ENCODE measurements at places on chromosomes 6 and 20.
A peak's percentile ranks its signal among the peaks of the same experiment; 100 is the strongest.

DNA sequence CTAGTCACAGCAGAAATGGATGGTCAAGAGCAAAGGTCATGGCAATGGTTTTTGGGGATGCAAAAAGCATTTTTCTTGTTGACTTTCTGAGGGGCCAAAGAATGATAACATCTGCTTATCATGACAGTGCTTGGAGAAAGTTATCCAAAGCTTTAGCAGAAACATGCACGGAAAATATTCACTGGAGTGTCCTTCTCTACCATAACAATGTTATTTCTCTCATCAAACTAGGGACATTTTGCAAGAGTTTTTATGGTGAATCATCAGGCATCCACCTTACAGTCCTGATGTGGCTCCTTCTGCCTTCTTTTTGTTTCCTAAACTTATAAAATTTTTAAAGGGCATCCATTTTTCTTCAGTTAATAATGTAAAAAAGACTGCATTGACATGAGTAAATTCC, 302.3 kb downstream of the HIVEP2 start:
- DNase-seq = no peak

GRCh38 chr6:43630980-43631619, 2.0 kb upstream of the GTPBP2 start:
- no peak for DNase-seq

GRCh38 chr6:3270258-3270657, 11.5 kb downstream of the PSMG4 start:
- no peak for DNase-seq

GRCh38 chr6:24547243-24547642, 52.5 kb downstream of the ALDH5A1 start:
- no peak for DNase-seq

DNA sequence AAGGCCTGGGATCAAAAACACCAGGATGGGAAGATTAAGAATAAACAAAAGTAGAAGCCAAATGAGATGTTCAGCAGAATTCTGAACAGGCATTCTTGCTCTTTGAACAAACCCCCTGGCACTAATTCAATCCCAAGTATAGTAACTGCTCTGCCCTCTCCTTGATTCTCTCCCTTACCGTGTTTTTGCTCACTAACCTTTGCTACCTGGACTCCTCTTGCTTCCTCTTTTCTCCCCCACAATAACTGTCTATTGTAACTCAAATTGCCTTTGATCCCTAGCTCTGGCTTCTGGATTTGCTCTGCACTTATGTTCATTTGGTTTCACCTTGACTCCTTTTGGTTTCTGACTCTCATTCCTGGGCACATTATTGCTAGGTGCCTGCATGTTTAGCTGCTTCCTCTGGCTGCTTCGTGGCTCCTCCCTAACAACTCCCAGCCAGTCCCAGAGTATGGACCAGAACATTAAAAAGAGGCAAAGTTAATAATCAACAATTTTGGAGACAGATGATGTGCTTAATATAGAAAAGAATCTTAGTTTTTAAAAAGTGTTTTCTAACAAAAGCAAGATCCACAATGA, 65.4 kb upstream of the PHIP start:
- no peak for DNase-seq

GRCh38 chr6:169959136-169960002, 207.9 kb downstream of the ERMARD start:
- DNase-seq = peak; percentile 26

DNA sequence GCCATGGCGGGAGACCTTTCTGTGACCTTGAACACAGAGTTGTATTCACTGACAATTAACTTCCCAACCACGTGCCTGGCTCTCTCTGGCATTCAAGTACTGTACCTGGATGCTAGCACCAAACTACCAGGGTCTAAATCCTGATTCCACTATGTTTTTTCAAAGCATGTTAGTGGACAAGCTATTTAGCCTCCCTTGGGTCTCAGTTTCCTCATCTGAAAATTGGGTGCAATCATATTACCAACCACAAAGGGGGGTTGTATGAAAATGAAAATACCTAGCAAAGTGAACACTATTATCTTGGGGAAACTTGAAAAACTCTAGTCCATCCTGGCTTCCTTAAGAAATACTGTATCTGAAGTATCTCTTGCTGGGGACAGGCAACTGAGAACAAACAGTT, 308.7 kb upstream of the SGK1 start:
- no peak for DNase-seq

GRCh38 chr20:40943591-40943990, 85.0 kb upstream of the TOP1 start:
- no peak for DNase-seq

DNA sequence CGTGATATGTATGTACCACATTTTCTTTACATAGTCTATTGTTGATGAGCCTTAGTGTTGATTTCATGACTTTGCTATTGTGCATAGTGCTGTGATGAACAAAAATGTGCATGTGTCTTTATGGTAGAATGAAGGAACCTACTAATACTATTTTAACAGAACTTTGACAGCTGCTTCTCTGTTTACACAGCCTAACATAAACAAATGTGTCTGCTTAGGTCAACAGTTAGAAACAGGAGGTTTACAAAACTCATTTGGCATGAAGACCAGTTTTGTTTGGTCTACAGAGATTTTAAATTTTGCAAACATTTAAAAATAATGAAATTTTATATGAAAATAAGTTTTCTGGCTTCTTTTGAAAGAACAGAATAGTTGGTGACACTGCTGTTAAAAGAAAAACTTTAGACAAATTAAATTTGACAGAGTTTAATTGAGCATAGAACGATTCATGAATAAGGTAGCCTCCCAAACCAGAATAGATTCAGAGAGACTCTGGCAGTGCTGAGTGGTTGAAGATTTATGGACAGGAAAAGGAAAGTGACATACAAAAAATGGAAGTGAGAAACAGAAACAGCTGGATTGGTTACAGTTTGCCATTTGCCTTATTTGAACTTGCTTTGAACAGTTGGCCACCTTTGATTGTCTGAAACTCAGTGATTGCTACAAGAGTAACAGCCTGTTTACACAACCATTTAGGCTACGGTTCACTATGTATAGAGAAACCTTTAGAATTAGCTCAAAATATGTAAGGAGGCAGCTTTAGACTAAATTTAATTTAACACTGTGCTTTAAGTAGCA, 715.8 kb upstream of the HS3ST5 start:
- no peak for DNase-seq

DNA sequence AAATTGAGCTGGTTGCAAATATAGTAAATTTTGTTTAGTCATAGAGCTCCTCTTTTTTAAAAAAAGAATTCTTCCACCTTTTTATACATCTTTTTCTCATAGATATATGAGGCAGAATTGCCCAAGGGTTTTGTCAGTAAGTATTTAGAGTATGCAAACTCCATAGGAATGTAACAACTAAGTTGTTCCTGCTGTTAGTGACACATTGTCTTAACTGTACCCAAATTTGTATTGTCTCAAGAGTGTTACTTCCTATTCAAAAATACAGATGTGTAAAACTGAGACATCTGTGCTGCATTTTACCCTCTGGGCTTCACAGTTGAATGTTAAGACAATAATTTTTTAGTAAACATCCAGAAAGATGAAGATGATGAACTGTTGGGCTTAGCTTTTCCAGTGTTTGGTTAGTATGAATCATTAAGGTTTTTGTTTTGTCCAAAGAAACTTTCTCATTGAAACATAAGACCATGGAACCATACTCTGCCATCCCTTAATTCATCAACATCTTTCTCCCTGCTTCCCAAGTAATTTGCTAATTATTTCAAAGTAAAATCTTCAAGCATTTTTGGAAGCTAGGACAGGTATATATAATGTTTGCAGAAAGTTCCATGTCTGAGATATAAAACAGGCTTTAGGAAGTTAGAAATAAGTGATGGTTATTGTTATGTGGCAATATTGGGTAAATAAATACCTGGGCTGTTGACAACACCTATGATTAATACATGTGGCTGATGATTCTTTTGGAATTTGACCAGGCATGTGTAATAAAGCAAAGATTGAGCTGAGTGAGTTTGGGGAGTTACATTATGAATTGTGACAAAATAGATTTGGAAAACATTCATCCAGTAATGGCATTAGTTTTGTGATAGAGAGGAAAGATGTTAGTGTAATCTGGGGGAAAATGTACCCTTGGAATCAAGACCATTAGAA, 11.2 kb downstream of the OGFRL1 start:
- DNase-seq = no peak

DNA sequence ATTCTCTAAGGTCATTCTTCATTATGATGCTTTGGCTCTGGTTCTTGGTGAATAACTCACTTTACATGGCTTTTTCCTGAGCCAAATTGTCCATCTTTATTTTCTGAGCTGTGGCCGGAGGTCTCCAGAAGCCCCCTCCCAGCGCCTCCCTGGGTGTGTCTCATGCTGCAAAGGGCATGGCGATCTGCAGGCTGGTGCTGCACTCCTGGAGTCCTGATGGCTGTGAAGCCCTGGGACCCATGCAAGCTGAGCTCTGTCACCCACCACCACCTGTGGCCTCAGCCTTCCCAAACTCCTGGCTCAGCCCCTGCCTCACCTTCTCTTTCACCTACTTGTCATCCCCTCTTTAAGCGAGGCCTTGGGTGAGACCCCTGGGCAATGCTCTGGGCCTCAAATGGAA, 96.9 kb downstream of the CEBPB start:
- DNase-seq = no peak
